HuH-7 (cell line): ENCODE measurements at places on chromosomes 6 and 20.

DNA sequence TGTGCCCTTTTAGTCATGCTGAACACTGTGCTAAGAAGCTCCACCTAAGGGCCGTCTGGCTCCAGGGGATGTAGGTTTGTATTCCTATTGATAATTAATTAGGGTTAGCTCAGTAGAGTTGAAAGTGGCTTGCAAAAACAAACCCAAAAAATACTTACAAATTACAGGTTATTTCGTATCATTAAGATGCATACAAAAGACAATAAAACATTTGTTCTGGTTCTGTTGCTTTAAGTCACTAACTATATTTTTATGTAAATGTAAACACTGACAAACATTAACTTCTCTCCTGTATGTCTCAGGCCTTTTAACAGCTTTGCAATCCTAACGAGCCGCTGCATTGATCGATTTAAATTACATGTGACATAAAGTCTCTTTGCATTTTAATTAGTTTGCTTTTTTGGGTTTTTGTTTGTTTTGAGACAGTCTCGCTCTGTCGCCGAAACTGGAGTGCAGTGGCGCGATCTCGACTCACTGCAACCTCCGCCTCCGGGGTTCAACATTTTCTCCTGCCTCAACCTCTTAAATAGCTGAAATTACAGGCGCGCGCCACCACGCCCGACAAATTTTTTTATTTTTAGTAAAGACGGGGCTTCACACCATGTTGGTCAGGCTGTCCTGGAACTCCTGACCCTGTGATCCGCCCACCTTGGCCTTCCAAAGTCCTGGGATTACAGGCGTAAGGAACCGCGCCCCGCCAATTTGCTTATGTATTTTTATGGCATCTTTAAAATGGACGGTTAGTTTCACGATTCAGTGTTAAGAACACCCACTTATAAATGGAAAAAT is 110.9 kb downstream of the HFE start:
- DNase-seq = no peak

DNA sequence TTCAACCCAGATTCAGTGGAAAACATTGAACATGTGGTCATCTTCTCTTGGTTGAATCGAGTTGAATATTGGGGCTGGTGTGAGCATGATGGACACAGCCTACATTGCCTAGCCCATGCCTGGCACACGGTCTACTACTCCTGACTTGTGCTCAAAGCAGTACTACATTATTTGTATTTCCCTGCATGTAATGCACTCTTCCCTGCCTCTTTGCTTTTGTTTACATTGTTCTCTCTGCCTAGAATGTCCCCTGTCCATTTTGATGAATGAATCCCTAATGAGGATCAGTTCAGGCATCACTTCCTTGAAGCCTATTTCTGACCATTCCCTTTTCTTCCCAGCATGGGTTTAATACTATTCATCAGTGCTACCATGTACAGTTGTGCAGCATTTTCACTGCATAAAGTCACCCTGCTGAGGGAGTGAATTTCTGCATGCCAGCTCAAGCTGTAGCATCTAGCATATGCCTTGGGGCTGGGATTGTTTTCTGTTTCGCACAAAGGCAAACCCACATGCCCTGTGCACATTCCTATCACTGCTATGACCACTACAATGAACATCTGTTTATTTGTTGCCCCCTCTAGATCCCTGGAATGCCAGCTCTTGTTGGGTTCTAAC is 75.3 kb upstream of the CCN6 start:
- no peak for DNase-seq

DNA sequence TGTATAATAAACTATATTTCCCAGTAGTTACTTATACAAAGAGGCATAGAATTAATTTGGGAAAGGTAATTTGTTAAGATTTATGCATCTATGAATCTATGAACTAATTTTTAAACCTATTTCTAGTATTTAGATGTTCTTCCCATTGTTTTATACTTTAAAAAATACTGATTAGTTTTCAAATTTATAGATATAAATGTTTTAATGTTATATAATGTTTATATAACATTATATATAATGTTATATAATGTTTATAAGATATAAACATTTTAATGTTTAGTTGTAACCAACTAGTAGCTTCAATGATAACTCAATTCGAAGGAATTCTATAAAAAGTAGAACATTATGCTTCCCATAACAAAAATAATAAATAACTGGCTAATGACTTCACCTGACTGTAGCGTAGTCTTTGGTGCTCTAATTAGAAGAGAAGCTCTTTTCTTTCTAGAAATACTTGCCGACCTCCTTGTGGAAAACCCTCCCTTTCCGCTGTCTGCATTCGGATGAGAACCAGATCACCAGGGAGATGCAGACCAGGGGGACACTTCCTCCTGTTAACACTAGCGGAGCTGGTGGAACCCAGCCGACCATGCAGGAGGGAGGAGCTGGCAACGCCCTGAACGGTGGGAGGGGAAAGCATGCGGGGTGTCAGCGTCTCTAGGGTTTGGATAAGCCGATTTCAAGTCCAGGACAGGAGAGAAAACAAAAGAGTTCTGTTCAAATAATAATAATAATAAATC is 158.4 kb downstream of the OR2B2 start:
- peak; percentile 73 for DNase-seq

DNA sequence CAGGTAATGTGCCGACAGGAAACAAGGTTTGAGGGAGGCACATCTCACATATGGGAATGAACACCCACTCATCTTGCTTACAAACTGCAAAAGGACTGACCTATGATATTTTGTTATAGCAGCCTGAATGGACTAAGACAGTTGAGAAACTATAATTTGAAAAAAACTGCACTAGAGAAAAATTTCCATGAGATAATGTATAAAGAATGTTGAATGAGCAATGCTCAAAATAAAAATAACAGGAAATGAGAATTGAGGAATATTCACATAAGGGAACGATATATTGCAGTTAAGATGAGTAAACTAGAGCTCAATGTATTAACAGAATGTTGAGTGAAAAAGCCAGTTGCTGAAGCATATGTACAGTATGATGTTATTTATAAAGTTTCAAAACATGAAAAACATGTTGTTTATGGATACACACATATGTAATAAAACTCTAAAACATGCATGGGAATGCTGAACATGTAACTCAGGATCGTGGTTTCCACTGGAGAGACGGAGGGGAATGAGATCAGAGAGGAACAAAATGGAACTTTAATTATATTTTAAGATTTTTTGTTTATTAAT is 6.3 kb upstream of the TBC1D22B start:
- no peak for DNase-seq

DNA sequence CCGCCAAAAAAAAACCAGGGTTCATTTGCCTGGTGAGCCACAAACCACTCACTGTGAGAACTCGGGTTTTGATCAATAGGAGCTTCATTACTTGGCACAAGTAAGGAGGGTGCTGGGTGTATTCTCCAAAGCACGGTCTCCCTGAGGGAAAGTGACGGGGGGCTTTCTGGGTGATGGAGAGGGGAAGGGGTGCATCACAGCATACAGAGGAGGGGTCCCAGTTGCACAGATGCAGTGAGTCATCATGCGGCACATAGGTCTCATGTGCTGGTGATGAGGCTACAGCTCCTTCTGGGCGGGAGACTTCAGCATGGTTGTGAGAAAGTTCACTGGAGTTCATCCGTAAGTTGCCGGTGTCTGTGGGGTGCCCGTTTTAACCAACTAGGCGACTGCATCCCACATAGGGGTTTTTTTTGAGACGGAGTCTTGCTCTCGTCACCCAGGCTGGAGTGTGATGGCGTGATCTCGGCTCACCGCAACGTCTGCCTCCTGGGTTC is 36.2 kb downstream of the SUN5 start:
- no peak for DNase-seq

DNA sequence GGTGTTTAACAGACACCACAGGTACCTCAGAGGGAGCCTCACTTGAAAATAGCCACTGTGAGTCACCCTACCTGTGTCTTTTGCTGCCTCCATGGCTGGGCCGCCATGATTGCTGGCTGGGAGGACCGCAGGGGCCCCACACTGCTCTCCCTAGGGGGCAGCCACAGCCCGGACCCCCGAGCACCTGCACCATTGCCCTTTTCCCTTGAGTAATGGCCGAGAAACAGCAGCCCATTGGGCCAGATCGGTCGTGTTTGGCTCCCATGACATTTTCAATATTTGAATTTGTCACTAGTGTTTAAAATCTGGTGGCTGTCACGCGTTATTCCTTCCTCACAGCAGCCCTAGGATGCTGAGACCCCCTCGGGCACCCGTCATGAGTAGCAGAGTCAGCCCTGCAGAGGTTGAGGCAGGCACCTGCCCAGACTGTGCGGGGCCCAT is 6.7 kb downstream of the ZBP1 start:
- DNase-seq = no peak

DNA sequence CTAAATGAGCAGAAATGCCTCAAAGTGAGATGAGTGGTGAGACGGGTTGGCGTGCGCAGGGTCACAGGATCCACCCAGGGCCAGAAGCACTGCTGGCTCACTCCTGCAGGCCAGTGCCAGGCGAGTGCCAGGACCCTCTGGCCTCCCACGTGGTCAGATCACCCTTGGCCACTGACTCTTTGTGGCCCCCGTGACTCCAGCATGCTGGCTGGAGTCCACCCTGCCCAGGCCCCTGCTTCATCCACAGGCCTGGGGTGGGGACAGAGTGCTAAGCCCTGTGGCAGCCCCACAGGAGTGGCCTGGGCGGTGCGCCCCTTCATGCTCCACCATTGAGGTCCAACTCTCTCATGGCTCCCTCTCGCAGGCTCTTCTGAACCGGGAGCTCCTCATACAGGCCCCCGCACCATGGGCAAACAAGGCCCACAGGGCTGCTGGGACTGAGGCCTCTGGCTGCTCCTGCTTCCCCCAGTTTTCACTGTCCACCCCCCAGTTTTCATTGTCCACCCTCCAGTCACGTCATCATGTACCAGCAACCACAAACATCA is 61.6 kb downstream of the ABHD12 start:
- no peak for DNase-seq

GRCh38 chr6:52574709-52575501 is 2.0 kb downstream of the TRAM2 start:
- no peak for DNase-seq
